ENCODE measurements at places on chromosomes 2 and 18.

- no peak for DNase-seq
Measured at GRCh38 chr18:57542812-57543427, 43.6 kb downstream of the FECH start.

DNA sequence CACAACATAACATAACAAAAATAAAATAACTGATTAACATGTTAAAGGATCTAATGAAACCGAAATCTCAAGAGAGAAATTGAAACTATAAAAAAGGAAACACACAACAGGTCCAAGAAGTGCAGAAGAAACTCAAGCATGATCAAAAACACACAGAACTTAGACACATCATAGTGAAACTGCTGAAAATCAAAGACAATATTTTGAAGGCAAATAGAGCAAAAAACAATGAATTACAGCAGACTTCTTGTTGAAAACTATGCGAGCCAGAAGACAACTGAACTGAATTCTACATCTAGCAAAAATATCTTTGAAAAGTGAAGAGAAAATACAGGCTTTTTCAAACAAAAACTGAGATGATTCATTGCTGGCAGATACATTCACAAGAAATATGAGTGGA is 61.3 kb downstream of the UGP2 start:
- no peak for DNase-seq

DNA sequence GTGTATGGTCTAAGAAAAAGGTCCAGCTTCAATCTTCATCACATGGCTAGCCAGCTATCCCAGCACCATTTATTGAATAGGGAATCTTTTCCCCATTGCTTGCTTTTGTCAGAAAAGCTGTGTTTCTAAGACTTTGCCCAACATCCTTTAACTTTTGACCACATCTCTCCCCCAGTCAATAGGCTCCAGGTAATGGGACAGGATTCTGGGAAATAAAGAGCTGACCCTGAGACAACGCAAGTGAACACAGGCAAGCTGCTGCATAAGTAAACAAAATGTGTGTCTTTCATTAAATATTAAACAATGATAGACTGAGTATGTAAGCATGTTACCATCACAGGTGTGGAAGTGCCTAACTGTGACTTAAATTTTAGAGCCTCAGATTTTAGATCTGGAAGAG is 23.0 kb downstream of the FAM110C start:
- no peak for DNase-seq

DNA sequence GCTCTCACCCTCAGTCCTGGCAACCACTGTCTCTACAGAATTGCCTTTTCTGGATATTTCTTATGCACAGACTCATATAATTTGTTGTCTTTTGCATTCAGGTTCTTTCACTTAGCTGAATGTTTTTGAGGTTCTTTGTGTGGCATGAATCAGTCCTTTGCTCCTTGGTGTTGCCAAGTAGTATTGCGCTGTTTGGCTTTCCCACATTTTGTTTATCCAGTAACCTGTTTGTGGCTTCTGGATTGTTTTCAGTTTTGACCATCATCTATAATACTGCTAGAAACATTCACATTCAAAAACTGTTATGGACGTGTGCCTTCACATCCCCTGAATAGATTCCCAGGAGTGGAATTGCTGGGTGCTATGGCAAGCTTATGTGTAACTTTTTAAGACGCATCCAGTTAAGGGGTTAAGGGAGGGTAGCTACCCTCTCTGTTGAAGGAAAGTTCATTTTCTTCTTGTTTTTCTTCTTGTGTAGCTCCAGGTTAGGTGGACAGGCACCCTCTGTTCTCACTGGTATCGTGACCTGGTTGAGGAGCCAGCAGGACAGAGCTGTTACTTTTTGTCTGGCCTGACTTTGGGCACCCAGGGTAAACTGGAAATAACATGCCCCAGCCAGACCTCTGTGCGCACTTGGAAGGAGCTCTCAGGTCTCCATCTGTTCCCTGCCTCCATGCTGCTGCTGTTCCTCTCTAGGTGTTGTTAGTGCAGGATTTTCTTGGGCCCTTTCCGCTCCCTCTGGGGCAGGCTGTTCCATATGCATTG is 29.6 kb downstream of the ARHGAP25 start:
- DNase-seq, result no peak

- DNase-seq, result no peak
Measured at GRCh38 chr2:130972410-130972809, 120.8 kb downstream of the FAM168B start.

Measured in stimulated activated CD8-positive, alpha-beta memory T cell treated with anti-CD3 and anti-CD28 coated beads, Interleukin-15, amount 100 ng/mL, for 24 hours (primary cell).